Right lung (tissue), 10 donors: ENCODE measurements at places on chromosomes 3 and 15. TPM values are rescaled to one million over a fixed set of nuclear protein-coding genes. Genes with fewer than 3 reads are reported as not detected.

GRCh38 chr3:98519351-98519750, 3.4 kb downstream of the CLDND1 start:
- no peak for DNase-seq

DNA sequence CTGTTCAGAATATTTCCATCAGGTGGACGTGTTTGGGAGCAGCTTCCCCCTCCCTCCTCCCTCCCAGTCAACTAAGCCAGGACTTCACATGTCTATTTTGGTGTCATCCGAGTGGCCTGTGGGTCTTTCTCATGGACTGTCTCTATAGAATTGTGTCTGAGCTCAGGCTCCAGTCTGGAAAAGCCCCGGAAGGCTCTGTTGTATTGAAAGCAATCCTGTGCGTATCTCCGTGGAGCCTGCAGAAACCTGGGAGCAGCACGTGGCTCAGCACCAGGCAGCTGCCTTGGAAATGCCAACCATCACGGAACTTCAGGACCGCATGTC, 25.2 kb downstream of the COLQ start:
- no peak for DNase-seq

DNA sequence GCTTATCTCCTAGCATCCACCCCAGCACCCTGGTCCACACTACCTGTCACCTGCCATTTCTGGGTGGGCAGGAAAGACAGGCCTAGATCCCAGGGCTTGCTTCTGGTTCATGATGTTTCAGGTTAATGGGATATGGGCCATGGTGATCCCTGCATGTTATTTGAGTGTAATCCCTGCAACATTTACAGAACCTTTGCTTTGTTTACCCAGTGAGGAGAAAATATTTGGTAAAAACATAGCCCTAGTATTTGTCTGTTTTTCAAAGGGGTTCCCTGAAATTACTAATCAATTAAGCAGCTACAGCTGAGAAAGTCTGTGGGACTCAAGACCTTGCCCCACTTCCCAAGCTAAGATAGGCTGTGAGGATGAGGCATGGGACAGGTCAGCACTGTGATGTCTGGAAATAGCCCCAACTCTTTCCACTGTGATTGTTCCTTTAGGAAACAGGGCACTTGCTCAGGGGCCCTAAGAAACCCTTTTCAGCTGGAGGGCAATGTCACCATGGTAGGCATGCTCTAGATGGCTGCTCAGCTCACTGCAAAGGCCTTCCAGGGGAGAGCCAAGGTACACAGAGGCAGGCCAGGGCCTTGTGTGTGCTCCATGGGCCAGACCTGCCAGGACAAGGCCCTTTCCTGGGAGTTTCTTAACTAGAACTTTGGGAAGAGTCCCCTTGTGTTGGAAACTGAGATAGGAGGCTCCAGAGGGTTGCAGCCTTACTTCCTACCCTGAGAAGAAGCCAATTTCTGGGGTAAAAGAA, 11.1 kb downstream of the TRANK1 start:
- DNase-seq = no peak

DNA sequence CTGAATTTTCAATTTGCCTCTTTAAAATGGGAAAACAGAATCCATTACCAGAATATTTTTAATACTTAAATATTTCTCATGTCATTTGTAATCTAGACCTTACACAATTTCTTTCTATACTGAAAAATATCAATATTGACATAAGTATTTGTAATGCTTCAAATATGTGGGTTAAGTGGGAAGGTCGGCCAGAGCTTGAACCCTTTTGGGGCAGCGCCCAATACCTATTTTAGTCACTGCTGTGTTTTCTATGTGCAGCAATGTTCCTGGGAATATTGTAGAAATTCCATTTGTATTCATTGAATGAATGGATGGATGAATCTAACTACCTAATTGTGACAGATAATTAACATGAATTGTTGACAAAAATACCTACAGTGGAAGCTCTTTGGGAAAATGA, 459.7 kb upstream of the ZNF717 start:
- no peak for DNase-seq

The LDHAL6B gene
- 0.08 TPM for polyA plus RNA-seq

DNA sequence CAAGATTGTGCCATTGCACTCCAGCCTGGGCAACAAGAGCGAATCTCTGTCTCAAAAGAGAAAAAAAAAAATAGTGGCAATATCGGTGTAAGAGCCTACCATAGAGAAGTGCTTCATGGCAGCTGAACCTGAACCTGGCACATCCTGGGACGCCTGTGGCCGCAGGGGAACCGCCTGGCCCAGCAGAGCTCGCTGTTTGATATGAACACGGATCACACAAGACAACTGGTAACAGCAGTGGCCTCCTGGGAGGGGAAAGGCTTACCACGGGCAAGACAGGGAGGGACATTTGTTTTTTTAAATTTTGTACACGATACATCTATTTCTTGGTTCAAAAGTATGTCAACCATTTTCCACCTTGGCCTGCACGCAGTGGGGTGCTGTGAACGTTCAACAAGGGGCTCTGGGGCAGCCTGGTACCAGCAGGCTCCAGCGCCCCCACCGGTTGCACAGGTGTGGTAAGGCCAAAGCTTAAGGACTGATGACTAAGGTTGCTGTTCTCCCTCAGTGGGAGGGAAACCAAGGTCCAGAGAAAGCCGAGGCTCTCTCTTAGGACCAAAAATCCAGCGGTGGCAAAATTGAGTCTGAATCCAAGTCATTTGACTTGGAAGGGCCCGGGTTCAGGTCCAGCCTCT, 21.7 kb upstream of the EPHB3 start:
- DNase-seq = no peak
